Fibroblast of skin of back (primary cell): ENCODE measurements at places on chromosomes 11 and 22.
A peak's percentile ranks its signal among the peaks of the same experiment; 100 is the strongest.

- peak; percentile 15 for DNase-seq
Measured at GRCh38 chr11:15073361-15074205, at the start of gene CALCB. Gene CALCB (plus strand): TSS chr11:15073593. CDS start chr11:15074719, 1,126 bp downstream.

DNA sequence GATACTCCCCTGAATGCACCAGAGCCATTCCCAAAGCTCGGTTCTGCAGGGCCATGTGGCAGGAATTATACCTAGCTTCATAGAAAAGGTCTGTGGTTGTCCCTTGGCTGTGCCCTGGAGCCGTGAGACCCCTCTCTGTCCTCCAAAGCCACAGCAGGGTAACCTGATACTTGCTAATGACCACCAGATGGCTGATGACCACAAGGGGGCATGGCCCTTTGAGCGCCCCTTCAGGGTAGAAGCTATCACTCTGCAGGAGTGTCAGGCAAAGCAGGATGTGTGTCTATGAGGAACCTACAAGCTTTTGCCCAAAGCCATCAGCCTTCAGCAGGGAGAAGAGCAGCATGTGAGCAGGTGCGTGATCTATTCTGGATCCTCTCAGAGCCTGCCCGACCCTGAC lies 95.3 kb downstream of the NTM start:
- no peak for DNase-seq

DNA sequence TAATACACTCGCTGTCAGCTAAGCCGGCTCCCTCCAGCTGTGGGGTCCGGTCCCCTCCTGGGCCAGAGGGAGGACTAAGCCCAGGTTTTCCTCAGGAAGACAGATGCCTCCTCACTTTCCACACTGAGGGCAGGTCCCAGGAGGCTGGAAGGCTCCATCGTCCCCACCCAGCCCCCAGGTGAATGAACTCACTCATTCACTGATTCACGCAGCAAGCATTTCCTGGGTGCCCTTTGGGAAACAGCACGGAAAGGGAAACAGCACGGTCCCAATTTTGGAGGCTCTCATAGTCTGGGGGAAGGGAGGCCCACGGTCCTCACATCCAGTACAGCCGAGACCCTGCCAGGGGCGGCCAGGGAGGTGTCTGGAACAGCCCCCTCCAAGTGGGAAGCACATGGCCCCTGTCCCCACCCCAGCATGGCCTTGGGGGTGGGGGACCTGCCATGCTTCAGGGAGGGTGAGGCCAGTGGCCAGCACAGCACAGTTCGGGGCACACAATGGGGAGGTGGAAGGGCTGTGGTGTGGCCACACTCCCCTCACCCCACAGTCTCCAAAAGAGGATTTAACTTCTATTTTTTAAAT lies 9.3 kb upstream of the TH start:
- DNase-seq, result no peak

GRCh38 chr22:33524511-33525260 lies 395.6 kb downstream of the LARGE1 start:
- no peak for DNase-seq

- peak; percentile 20 for DNase-seq
Measured at GRCh38 chr11:67178878-67179277, 59.8 kb downstream of the KDM2A start.

DNA sequence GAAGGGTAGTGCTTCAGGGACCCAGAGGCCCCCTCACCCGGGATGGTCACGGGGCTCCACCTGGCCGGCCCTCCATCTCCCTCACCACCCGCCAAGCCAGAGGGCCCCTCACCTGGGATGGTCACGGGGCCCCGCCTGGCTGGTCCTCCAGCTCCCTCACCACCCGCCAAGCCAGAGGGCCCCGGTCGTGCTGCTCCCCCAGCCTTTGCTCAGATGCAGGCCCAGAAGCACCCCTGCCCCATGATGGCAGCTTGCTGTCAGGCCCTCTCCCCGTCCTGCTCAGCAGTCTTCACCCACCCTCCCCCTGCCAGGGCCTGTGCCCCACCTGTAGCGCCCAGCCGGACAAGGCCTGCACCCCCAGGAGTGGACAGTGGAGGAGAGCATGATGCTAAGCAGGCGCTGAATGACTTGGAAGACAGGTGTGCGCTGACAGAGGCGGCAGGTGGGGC lies 7.3 kb downstream of the DENND6B start:
- no peak for DNase-seq

DNA sequence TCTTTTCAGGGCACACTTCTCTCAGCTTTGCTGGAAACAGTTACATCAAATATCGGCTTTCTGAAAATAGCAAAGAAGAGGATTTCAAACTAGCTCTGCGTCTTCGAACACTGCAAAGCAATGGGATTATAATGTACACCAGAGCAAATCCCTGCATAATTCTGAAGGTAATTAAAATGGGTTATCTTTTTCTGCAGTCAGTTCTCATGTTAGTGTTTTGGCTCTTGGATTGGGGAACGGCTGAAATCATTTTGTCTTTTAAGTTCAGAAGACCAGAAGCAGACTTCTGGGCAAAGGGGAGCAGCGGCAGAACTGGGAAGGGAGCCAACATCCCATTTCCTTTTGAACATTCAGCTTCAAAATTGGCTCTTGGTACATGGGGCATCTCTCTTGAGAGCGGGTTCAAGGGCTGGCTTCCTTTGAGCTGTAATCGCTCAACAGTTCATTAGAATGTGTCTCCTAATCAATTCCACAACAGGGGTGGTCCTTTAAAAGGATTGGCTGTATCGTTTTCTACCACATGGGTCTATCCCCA lies 110.2 kb upstream of the MTNR1B start:
- no peak for DNase-seq

GRCh38 chr22:25281675-25282345 lies 62.4 kb downstream of the CRYBB2 start:
- DNase-seq, result no peak

GRCh38 chr11:57599381-57599780 lies 1.9 kb downstream of the SERPING1 start:
- DNase-seq, result no peak

DNA sequence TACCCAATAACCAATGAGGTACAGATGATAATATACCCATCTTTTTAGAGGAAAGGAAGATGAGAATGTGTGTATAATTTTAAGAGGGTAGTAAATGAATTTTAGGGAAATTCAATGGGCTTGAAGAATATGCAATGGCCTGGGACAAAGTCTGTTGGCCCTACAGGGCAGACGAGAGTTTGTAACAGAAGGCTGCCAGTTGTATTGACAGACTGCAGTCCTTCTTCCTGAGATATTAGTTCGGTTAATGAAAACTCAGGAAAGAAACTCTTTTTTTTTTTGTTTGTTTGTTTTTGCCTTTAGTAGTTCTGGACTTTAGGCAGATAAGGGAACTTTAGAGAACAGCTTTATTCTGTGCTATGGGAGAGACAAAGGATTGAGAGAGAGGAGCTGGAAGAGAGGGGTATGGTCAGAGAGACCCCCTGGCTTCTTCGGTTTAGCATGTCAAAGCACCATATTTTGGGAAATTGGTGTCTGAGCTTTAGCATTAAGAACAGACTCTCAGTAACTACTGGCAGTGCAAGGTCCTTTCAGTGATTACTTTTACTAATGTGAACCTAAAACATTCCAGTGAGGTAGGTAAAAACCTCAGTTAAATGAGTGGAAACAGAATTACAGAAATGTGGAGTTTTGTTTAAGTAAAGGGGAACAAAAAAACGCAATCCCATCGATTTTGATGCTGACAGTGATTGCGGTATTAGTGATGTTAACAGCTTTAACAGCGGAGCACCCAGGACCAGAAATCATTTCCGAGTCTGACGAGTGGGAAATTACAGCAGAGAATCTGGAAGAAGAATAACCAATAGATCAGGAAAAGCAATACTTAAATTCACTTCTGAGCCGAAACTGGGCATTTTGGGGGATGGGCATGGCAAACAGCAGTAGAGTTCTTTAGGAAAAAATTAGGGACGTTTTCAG lies 644 bp upstream of the NAALAD2 start:
- no peak for DNase-seq

- peak; percentile 55 for DNase-seq
Measured at GRCh38 chr11:6307876-6308275, 12.4 kb downstream of the CAVIN3 start.

- no peak for DNase-seq
Measured at GRCh38 chr11:16854979-16855378, 116.5 kb downstream of the C11orf58 start.

- DNase-seq, result no peak
Measured at GRCh38 chr22:44535362-44536095, 37.5 kb upstream of the RTL6 start.

DNA sequence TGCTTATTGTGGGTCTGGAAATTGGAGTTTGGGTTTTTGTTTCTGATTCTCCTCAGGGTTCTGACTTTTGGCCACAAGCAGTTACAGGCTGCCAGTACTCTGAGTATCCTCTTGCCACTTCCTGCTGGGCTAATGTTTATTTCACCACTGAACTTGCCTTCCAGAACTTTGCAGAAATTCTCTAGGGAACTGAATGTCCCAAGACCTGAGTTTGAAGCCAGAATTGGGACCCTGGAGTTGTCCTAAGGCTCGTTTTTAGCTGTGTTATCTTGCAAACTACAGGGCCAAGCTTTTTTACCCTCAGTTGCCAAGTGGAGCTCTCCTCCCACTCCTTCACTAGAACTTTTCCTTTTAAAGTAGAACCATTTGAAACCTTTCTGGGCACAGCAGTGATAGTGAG lies 89.9 kb downstream of the FAT3 start:
- DNase-seq, result no peak

- peak; percentile 37 for DNase-seq
Measured at GRCh38 chr11:117424781-117425180, 97.1 kb downstream of the CEP164 start.

- DNase-seq, result no peak
Measured at GRCh38 chr22:41146573-41146972, 54.2 kb downstream of the EP300 start.

GRCh38 chr11:134634897-134635831 lies 223.1 kb upstream of the B3GAT1 start:
- no peak for DNase-seq

- no peak for DNase-seq
Measured at GRCh38 chr11:9639985-9640384, 23.9 kb upstream of the SWAP70 start.

DNA sequence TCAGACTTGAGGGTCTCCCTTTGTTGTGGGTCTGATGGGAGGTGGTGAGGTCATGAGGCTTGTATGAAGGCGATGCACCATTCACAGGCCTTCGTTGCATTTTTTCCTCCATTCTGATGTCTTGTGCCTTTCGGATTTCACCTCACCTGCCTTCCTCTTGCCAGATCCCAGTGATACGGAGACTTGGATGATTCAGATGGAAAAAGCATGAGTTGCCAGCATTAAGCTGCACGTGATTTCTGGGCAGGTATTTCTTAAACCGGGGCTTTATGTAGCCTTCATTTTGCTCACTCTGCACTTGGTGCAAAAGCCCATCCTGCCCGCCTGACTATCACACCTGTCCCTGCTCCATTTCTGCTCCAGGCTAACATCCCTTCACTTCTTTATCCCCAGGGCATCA lies 216.7 kb downstream of the SNX19 start:
- no peak for DNase-seq

DNA sequence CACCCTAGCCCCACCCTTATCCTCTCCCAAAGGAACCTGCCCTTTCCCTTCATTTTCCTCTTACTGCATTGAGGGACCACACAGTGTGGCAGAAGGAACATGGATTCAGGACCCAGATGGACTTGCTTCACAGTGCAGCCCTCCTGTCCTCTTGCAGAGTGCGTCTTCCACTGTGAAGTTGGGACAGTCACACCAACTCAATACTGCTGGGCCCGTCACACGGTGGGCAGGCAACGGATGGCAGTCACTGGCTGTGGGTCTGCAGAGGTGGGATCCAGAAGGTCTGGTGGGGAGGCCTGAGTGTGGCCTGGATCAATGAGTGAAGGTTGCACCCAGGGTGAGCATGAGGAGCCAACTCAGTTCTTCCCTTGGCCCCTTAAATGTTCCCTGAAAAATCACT lies 129.9 kb upstream of the B3GAT1 start:
- no peak for DNase-seq

GRCh38 chr11:66607126-66607834 lies 9.2 kb upstream of the RBM14 start:
- peak; percentile 37 for DNase-seq

DNA sequence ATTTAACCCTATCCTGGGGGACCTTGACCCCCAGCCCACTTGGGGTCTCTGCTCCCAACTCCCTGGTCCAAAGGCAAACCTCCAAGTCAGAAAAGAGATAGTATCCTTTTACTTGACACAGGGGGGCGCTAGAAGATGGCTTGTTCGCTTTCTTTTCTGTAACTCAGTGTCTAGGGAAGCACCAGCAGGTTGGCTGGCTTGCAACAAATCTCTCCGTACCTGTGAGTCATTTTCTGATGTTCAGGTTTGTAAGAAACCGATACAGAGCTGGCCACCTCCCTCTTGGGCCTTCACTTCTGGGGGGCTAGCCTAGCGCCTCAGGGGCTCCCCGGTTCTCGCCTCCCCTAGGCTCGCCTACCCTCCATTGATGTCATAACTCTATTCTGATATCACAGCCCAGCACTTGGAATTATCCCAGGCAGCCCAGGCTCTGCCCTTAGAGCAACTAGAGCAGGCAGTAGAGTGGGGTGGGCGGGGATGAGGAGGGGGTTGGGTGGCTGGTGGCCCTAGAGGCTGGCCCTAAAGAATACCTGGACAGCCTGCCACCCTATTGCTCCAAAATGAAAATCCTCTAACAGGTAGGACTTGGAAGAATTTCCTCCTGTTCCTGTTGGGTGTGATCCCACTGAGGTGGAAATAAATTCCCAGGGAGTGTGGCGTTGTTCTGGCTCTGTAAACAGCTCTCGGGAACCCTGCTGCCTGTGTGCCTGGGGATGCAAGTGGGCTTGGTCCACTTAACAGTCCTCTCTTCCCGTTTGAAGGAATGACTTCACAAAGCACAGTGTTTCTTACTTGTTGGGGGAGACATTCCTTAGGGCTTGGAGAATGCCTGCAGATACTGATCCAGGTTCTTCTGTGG lies 69.4 kb downstream of the OSBP2 start:
- DNase-seq, result peak; percentile 70

- no peak for DNase-seq
Measured at GRCh38 chr22:35498026-35498800, 42.4 kb upstream of the RASD2 start.

GRCh38 chr11:63142459-63142858 lies 1.6 kb downstream of the SLC22A24 start:
- DNase-seq, result no peak

GRCh38 chr11:67033661-67034166 lies 10.8 kb downstream of the SYT12 start:
- peak; percentile 96 for DNase-seq

- DNase-seq, result peak; percentile 57
Measured at GRCh38 chr11:111569476-111569875, 29.0 kb downstream of the LAYN start.

DNA sequence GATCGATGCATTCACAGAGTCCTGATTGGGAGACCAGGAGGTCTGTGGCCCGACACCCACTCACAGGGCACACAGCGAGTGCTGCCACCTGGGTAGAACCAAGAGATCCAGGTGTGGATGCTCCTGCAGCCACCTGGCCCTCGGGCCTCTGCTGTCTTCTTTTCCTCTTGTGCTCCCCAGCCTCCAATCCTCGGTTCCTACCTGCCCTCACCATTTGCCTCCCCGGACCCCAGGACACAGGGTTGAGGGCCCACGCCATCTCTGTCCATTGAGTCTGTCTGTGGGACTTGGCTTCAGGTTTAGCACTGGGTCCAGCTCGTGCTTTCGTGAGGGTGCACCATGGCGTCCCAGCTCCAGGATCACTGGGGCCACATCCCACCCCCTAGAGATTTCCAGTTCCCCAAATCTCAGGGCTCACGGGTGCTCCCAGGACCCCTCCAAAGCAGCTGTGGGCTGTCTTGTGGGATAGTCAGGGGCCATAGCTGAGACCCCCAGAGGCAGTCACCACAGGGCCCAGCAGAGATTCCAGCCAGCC lies 591.1 kb downstream of the BRD1 start:
- DNase-seq, result no peak

- DNase-seq, result no peak
Measured at GRCh38 chr11:19026862-19027261, 33.7 kb downstream of the MRGPRX2 start.

- no peak for DNase-seq
Measured at GRCh38 chr22:43539572-43540528, 128.0 kb downstream of the MPPED1 start.
